ENCODE measurements at places on chromosomes 6 and 20.

GRCh38 chr6:157603971-157604370, 219.1 kb upstream of the SNX9 start:
- DNase-seq: no peak

- no peak for DNase-seq
Measured at GRCh38 chr20:54914995-54915394, 439.6 kb downstream of the DOK5 start.

- DNase-seq: peak; percentile 59
Measured at GRCh38 chr6:100001915-100002388, 7.9 kb upstream of the MCHR2 start.

GRCh38 chr6:137259349-137259748, 40.2 kb upstream of the IFNGR1 start:
- no peak for DNase-seq

DNA sequence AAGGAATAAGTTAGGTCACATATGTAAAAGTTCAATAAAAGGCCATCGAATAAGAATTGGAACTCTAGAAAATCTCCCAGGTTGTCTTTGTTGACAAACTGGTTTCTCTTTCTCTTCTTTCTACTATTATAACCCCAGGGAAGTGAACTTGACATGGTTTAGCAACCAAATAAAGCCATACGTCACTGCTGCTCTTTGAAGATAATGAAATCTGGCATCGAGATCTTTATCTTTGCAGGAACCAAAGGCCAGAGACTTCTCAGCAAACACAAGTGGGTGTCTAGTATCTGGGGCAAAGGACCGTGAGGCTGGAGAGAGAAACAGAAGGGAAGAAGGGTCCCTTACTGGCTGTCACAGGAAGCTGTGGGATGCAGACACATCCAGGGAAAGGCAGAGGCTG, 286.7 kb upstream of the CDYL start:
- DNase-seq: no peak

DNA sequence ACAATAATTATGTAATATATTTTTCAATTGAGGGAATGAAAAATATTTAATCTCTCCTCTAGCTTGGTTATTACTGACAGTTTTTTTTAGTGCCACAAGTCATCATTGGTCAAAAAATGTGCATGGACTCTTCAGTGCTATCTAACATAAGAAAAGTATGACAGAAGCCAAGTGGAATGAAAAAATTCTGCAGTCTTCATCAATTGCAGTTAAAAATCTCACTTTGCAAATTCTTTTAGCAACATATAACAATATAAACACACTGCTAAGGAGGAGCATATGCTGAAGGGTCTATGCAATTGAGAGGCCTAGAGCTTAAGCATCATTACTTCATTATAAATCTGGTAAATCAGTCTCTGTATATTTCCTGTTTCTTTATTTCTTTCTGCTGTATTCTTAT, 175.1 kb downstream of the ARHGAP18 start:
- no peak for DNase-seq

DNA sequence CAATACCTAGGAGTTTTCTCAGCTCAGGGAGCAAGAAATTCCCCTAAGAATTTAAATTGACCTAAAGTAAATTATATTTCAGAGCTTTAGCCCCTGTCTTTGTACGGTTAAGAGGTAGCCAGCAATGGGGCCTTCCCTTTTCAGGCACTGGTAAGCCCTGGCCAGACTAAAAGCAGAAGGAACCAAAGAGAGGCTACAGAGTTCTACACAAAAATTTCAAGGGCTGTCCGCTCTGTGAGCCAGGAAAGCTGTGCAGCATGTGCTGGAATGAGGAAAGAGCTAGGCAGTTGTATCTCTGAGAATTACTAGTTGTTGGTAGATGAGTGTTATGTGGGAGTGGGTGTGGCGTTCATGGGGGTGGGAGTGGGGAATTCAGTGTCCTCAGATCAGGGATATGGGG, 96.3 kb upstream of the MAFB start:
- DNase-seq: no peak

GRCh38 chr6:166672624-166673206, 45.7 kb upstream of the RPS6KA2 start:
- no peak for DNase-seq

GRCh38 chr20:59985864-59986263, 27.6 kb downstream of the CDH26 start:
- no peak for DNase-seq

DNA sequence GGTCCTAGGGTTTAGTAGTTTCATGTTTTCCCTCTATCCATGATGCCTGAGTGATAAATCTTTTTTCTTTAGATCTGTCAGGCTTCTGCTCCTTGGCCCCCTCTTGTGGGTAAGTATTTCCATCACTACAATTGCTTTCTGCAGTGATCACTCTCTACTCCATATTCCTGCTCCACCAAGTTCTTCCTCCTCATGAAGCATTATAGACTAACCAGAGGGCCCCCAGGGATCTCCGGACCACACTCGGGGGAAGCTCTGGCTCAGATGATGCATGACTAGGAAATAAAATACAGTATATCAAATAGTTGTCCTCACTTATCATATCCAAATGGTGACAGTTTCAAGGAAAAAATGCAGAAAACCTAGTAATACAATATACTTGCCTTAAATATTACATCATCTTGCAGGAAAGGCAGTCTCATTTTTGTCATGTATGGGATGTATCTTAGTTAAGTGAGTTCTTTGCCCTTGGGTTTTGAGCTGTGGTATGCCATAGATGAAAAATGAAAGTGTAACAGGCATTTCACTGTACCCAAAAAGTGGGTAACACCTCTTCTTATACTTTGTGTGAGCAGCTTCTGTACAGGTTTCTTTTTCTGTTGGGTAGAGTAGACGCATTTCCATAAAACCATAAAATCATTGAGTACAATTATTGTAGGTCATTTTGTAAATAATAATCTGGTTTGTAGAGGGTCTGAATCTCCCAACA, 200.9 kb upstream of the EYA4 start:
- peak; percentile 15 for DNase-seq

DNA sequence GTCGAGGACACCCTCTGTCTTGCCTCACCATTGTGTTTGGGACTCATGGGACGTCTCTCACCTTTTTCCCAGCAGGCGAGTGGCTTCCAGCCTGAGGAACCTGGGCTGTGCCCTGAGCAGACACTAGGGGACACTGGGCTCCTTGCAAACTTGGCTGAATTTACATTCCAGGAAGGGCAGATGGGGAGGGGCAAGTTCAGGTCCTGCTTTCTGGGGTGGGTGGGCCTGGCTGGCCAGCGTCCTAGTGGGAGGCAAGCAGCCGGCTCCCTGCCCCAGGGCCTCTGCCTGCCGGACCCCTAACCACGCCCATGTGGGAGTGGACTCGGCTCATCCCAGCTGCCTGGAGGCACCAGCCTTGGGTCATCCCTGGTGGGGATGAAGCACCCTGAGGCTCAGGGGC, 48.2 kb upstream of the MLN start:
- DNase-seq: peak; percentile 43
